Effector memory CD8-positive, alpha-beta T cell (primary cell): ENCODE measurements at places on chromosomes 16 and 17.

DNA sequence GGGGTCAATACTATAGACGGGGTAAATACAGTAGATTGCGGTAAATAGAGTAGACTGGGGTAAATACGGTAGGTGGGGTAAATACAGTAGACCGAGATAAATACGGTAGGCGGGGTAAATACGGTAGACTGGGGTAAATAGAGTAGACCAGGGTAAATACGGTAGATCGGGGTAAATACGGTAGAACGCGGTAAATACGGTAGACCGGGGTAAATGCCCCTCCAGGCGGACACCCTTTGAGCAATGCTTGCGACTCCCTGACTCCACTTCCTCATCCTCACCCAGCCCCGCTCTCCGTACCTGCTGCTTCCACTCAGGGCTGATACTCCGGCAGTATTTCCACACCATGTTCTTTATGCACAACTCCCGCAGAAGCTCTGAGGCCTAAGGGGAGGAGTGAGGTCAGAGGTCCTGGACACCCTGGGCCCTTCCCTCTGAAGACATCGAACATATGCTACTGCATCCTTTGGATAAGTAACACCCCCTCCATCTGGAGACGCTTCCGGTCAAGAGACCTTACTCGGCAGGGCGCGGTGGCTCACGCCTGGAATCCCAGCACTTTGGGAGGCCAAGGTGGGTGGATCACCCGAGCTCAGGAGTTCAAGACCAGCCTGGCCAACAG, 13.3 kb upstream of the CRK start:
- no peak overlapping the region for H3K27ac ChIP-seq
- H3K4me1 ChIP-seq, result peaks cover 4% of the 10 kb centered on the region
- H3K4me3 ChIP-seq, result no peak overlapping the region
- H3K36me3 ChIP-seq, result peaks cover 7% of the 10 kb centered on the region

DNA sequence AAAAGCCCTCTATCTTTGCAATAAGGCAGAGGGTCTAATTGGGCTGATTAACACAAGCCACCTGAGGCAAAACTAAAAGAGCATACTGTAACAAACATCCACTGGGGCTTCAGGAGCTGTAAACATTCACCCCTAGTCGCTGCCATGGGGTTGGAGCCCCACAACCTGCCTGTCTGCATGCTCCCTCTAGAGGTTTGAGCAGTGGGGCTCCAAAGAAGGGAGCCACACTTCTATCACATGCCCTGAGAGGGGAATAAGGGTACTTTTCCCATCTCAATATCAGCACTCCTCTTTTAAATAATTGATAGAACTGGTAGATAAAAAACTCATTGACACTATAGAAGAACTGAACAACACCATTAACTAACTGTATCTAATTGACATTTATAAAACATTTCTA, 130.1 kb upstream of the COX10 start:
- H3K27ac ChIP-seq, result no peak overlapping the region
- no peaks in the 10 kb centered on the region for H3K36me3 ChIP-seq
- DNase-seq, result no peak

GRCh38 chr16:85654251-85655095, 34.3 kb downstream of the GINS2 start:
- H3K27ac ChIP-seq, result peak overlapping the region; percentile 35
- no peaks in the 10 kb centered on the region for H3K27me3 ChIP-seq
- no peaks in the 10 kb centered on the region for H3K4me1 ChIP-seq
- no peak overlapping the region for H3K4me3 ChIP-seq

DNA sequence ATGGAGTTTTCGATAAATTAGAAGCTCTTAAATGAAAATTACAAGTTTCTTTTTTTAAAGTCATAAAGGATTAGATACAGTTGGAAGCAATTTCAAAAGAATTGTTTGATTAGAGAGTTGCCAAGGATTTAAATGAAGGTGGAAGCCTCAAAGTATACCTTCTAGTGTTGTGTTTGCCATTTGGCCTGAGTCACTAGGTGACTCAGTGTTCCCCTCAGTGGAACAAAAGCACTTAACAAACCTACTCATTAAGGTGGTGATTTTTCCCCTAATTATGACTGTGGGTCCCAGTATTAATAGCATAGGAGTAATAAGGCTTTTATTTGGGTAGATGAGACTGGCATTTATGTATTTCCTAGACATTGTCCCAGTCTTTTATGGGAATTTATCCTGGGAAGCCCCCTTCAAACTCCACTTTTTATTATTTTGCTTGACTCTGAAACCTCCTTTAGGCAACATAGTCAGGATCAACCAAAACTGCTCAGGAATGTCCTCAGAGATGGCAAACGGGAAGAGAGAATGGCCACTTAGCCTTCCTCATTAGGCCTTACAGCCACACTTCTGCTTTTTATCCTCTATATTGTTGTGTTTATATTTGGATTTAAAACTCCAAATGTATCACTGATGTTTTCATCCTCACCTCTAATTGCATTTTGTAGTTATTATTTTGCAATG, 161.0 kb downstream of the FTO start:
- DNase-seq, result no peak
- peaks cover 6% of the 10 kb centered on the region for H3K36me3 ChIP-seq
- no peak overlapping the region for H3K27ac ChIP-seq
- peaks cover 2% of the 10 kb centered on the region for H3K4me1 ChIP-seq
- H3K27me3 ChIP-seq, result no peaks in the 10 kb centered on the region
- H3K4me3 ChIP-seq, result no peak overlapping the region

DNA sequence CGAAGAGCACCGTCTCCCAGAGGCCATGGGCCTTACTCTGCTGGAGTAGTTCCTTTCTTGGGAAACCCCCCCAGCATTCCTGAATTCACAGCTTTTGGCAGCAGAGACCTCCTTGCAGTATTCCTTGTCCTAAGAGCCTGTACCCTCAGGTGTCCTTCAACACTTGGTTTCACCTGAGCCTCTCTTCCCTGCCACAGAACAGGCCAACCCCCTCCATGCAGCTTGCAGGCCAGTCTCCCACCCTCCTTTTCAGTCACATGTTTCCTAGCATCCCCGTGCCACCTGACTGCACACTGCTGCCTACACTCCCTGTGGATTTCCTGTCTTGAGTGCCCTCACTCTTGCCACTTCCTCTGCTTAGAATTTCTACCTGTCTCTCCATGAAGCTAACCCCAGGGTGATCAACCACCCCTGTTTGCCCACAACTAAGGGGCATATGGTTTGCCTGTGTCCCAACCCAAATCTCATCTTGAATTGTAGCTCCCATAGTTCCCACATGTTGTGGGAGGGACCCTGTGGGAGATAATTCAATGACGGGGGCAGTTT, 65.5 kb downstream of the DYNLRB2 start:
- no peak for DNase-seq
- peak overlapping the region; percentile 67 for H3K27ac ChIP-seq
- H3K4me1 ChIP-seq, result peaks cover 13% of the 10 kb centered on the region
- H3K4me3 ChIP-seq, result no peak overlapping the region
- no peaks in the 10 kb centered on the region for H3K27me3 ChIP-seq

DNA sequence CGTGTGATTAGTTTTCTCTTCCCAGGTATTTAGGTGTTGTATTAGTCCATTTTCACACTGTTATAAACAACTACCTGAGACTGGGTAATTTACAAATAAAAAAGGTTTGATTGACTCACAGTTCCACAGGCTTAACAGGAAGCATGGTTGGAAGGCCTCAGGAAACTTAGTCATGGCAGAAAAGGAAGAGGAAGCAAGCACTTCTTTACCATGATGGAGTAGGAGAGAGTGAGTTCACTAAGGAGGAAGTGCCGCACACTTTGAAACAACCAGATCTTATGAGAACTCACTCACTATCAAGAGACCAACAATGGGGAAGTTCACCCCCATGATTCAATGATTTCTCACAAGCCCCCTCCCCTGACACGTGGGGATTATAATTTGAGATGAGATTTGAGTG, 1343.7 kb upstream of the GOT2 start:
- no peak for DNase-seq
- H3K27me3 ChIP-seq, result no peaks in the 10 kb centered on the region
- H3K36me3 ChIP-seq, result no peaks in the 10 kb centered on the region
- H3K4me1 ChIP-seq, result no peaks in the 10 kb centered on the region
- H3K4me3 ChIP-seq, result no peak overlapping the region

DNA sequence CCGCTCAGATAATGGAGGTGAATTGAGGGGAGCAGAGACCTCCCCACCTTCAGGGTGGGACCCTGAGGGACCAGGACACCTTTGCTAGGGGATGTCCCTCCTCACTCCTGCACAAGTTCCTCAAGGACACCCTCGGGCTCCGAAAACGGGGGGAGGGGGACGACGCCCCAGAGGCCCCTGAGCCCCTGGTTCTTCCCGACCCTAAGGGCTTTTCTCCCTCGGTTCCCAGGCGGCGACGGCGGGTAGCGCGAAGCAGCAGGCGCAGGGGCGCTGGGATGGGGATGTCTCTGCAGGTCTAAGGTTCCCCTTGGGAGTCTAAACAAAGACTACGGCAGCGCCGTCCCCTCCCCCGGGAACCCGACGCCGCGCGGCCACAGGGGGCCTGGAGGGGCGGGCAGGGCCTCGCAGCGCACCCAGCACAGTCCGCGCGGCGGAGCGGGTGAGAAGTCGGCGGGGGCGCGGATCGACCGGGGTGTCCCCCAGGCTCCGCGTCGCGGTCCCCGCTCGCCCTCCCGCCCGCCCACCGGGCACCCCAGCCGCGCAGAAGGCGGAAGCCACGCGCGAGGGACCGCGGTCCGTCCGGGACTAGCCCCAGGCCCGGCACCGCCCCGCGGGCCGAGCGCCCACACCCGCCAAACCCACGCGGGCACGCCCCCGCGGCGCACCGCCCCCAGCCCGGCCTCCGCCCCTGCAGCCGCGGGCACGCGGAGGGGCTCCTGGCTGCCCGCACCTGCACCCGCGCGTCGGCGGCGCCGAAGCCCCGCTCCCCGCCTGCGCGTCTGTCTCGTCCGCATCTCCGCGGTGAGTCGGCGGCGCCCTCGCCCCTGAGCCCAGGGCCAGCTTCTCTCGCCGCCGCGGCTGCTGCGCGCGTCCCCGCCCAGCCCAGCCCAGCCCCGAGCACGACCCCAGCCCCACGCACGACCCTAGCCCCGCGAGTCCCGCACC, 36.7 kb upstream of the NDRG4 start:
- peaks cover 13% of the 10 kb centered on the region for H3K4me1 ChIP-seq
- H3K4me3 ChIP-seq, result peak overlapping the region; percentile 79
- H3K36me3 ChIP-seq, result peaks cover 7% of the 10 kb centered on the region
- DNase-seq, result no peak
- peaks cover 47% of the 10 kb centered on the region for H3K27me3 ChIP-seq

DNA sequence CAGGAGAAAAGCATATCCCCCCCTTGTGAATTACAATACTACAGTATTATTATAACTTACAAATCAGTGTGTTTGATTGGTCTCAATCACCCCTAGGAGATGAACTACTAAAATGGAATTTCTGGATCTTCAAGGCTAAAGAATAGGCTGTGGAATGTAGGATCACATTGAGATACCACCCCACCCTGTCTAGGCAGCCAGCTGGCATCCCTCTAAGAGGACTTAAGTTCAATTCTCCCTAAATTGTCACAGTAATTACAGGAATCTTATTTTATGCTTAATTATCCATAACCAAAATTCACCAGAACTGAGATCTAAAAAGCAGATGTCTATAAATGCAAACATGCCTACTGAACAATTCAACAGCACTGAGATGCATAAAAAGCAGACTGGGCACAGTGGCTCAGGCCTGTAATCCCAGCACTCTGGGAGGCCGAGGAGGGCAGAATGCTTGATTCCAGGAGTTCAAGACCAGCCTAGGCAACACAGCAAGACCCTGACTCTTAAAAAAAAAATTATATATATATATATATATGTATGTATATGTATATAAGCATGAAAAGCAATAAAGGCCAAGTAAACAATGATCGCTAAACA, 12.0 kb downstream of the AP1G1 start:
- DNase-seq, result no peak
- H3K27me3 ChIP-seq, result no peaks in the 10 kb centered on the region
- H3K36me3 ChIP-seq, result peaks cover 39% of the 10 kb centered on the region
- peak overlapping the region; percentile 18 for H3K4me3 ChIP-seq
- peaks cover 28% of the 10 kb centered on the region for H3K4me1 ChIP-seq
- H3K27ac ChIP-seq, result peak overlapping the region; percentile 75

DNA sequence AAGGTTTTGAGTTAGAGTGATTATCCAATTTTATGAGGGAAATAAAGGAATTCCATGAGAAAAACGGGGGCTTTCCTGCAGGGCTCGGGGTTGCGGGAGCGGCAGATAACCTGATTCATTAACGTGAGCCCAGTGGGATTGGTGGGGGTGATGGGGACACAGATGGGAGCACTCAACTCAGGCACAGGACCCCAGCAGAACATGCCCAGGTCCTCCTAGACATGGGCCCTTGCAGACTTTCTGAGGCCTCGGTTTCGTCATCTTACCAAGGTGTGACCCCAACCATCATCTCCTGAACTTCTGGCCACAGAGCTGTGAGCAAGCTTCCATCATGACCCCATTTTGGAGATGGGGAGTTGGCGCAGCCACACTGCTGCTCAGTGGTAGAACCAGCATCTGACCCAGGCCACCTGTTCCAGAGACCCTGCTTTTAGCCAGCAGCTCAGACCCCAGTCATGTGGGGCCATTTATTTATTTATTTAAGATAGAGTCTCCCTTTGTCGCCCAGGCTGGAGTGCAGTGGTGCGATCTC, 22.3 kb downstream of the CARHSP1 start:
- H3K36me3 ChIP-seq, result peaks cover 17% of the 10 kb centered on the region
- H3K27me3 ChIP-seq, result no peaks in the 10 kb centered on the region
- H3K27ac ChIP-seq, result no peak overlapping the region
- DNase-seq, result no peak
- H3K4me1 ChIP-seq, result peaks cover 25% of the 10 kb centered on the region

- DNase-seq, result no peak
- H3K36me3 ChIP-seq, result no peaks in the 10 kb centered on the region
- peaks cover 52% of the 10 kb centered on the region for H3K27me3 ChIP-seq
- no peak overlapping the region for H3K4me3 ChIP-seq
Observed at GRCh38 chr16:85385463-85386331, 227.4 kb upstream of the GSE1 start.

DNA sequence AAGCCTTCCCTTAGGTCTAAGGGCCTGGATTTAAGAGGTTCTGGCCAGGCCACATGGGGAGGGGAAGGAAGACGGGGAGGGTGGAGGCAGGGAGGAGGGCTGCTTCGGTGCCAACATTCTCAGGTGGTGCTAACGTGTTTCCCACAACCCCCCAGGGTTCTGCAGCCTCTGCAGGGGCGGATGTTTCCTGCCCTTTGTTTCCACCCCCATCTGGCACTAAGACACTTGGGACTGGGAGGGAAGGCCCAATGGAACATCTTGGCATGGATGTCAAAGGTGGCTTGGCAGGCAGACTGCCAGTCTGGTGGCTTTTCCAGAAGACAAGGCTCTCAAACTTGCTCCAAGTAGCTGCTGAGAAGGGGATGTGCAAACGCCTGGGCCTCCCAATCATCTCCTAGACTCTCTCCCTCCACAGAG, 12.7 kb downstream of the HIC1 start:
- H3K27ac ChIP-seq, result peak overlapping the region; percentile 93
- H3K4me3 ChIP-seq, result peak overlapping the region; percentile 54
- DNase-seq, result no peak
- H3K36me3 ChIP-seq, result peaks cover 22% of the 10 kb centered on the region
- H3K4me1 ChIP-seq, result peaks cover 66% of the 10 kb centered on the region
- H3K27me3 ChIP-seq, result no peaks in the 10 kb centered on the region

DNA sequence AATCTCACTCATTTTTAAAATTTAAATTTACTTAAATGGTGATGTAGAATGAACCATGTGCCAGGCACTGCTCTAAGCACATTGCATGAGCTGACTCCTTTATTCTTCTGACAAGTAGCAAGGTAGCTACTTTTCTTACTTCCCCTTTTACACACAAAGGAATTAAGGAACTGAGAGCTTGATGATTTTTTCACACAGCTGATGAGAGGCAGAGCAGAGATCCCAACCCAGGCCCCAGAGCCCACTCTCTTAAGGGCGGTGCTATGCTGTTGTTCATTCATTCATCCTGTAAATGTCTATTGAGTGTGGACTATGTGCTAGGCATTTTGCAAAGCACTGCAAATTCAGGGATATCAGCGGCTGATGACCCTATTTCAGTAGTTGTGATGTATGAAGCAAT, 17.9 kb downstream of the SEC14L5 start:
- no peaks in the 10 kb centered on the region for H3K36me3 ChIP-seq
- DNase-seq, result no peak
- H3K4me1 ChIP-seq, result no peaks in the 10 kb centered on the region
